T-helper 2 cell (primary cell): ENCODE measurements at places on chromosomes 4 and X.

- no peak for DNase-seq
Measured at GRCh38 chrX:120839491-120839890, 36.2 kb downstream of the CT47B1 start.

DNA sequence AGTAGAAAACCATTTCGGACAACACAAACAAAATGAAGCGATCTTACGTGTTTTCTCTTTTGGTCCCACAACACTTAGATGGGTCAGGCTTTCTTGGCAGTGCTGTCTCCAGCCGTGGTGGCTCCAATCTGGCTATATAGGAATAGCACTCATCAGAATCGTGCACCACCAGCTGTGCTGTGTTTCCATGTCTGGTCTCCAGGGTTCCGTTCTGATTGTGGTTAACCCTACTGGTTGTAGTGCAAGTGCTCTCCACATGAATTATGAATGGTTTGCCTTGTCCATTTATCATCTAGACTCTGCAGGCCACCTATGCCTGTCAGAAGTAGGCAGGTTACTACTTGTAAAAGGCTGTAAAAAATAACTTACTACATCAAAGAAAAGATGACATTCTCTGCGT is 536.3 kb downstream of the IQCM start:
- no peak for DNase-seq

- no peak for DNase-seq
Measured at GRCh38 chrX:111352424-111352823, 59.6 kb downstream of the DCX start.

- DNase-seq: no peak
Measured at GRCh38 chrX:92209936-92210335, 430.8 kb downstream of the PCDH11X start.

- DNase-seq: no peak
Measured at GRCh38 chr4:8646296-8647093, 53.9 kb downstream of the CPZ start.

- no peak for DNase-seq
Measured at GRCh38 chr4:82610041-82610440, 48.3 kb upstream of the TMEM150C start.

DNA sequence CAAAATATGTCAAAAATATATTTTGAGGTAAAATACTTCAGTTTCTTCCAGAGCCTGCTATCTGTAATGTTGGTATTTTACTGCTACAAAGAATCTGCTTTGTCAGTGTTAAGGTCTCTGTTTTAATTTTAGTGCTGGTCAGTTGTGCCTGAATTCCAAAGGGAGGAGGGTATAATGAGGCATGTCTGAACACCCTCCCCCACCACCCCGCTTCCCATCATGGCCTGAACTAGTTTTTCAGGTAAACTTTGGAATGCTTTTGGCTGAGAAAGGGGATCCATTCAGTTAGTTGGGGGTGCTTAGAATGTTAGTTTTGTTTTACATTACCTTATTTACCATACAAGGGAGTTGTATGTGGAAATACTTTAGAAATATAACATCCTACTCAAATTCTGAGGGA is 158.5 kb downstream of the MID1IP1 start:
- DNase-seq: no peak
